Coronary artery (tissue), 2 donors: ENCODE measurements at places on chromosomes 13 and 19.

GRCh38 chr19:3995607-3996006 is 10.3 kb upstream of the EEF2 start:
- DNase-seq = no peak

DNA sequence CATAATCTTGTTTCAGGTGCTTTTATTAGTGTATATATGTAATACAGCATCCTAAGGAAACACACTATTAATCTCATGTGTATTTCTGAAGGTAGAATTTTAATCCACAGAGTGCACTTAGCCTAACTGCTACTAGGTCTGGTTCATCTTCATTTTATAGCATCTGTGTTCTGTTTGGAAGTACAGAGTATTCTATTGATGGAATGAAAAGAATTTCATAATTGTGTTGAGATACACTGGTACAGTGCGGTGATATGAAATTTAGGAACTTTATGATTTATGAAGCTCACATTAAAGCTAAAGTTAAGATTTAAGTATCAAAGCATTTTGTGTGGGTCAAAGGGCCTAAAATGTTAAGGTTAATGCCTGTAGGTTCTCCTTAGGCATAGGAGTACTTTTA is 6.0 kb downstream of the PCDH17 start:
- DNase-seq = no peak

DNA sequence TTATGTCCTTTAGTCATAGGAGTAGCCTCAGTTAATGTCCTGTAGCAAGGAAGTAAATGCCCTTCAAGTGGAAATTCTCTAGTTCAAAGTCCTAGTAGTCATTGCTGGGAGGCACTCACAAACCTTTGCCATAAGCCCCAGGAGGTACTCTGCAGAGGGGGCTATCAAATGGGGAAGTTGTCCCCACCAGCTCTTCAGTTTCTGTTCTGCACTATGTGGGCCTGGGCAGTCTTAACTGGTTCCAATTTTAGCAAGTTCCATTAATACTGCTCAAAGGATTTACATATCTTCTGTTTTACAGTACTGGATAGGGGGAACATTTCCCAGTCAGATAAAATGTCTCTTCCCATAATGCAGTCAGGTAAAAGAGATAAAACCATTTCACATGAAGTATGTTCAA is 101.3 kb downstream of the B3GLCT start:
- DNase-seq = no peak

- no peak for DNase-seq
Observed at GRCh38 chr13:23634897-23635296, 64.7 kb downstream of the TNFRSF19 start.

DNA sequence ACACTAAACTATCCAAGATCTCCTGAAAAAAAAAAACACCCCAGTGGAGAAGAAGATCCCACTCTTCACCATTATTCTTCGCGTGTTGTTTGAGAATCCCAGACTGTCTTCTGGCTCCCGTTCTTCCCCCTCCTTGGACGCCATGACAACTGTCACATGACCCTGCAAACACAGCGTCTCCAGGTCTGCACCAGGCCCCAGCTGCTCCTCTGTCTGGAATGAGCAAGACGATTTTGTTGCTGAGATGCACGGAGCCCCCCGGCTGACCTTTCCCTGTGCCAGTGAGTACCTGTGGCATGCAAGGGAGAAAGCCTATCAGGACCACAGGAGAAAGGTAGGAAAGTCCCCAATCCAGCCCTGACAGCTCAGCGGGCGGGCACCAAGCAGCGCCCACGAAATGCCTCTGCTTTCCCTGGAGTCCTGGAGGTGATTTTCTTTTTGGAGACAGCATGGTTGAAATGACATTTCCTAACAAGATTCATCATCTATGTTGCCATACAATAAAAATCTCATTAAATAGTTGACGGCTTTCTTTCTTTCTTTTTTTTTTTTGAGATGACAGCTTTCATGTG is at the start of gene CFAP97D2:
CFAP97D2 (plus strand) TSS at position 171 of the 572 bp plus-strand sequence; CDS start at position 245, 74 bp downstream.
- DNase-seq = no peak

DNA sequence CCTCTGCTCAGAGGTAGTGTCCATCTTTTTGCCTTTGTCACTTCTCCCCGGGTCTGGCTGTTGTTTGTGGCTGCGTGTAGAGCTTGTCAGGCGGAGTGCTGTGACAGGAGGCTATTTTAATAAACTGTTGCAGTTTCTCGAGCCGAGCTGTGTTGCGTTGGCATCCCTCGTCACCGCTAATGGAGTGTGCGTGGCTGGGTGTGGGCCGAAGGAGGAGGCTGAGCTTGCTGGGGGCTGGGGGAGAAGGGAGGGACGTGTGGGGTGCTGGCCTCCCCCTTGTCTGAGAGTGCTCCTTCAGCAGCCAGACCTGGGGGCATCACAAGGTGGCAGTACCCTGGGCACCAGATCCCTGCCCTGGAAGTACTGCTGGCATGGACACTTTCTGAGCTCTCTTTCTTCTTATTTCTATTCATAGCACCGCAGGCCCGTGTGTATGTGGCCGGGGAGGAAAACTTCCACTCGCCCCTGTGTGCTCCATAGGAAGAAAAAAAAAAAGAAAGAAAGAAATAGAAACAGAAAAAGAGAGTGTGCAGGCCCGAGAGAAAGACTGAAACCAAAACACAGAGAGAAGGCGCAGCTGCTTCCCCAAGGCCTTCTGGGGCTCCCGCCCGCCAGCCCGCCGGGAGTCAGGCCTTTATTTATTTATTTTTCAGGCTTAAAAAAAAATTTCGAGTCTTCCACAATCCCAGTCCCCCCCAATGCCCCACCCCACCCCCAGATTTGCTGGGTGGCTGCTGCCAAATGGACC is 27.0 kb downstream of the NFIX start:
- peak; percentile 89 for DNase-seq

GRCh38 chr13:49112782-49113525 is 107.2 kb upstream of the MLNR start:
- no peak for DNase-seq

GRCh38 chr19:35784503-35785338 is 9.4 kb downstream of the ARHGAP33 start:
- DNase-seq = no peak

- DNase-seq = no peak
Observed at GRCh38 chr19:28294395-28294794, 918.6 kb downstream of the UQCRFS1 start.

DNA sequence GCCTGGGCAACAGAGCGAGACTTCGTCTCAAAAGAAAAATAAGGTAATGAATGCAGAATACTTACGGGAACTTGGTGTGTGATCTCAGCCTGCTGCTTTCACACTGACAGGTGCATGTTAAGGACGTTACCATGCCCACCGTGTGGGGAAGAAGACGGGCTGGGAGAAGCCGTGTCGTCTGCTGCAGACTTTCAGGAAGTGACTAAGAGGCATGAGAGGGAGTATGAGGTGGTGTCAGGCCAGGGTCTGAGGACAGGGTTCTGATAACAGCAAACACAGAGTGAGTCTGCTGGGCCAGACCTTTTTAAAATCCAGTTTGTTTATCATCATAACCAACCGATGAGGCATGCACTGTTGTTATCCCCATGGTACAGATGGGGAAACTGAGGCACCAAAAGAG is 13.6 kb upstream of the GALP start:
- no peak for DNase-seq

GRCh38 chr13:75651013-75651412 is 14.9 kb downstream of the LMO7 start:
- no peak for DNase-seq

- no peak for DNase-seq
Observed at GRCh38 chr19:34236035-34236987, 18.0 kb upstream of the GARRE1 start.
